ENCODE measurements at places on chromosomes 5 and 9.
A peak's percentile ranks its signal among the peaks of the same experiment; 100 is the strongest.

DNA sequence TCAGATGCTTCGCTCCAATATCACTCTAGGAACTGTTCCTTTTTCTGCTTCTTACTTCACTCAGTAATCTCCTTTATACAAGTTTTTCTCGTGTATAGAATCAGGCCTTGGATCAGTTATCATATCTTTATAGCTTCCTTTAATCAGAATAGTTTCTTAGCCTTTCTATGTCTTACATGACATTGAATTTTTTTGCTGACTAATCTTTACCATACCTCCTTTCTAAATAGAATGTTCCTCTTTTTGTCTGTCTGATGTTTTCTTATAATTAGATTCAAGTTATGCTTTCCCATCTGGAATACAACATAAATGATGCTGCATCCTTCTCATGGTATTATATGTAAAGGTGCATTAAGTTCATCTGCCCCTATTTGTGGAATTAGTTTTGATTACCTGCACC is 40.2 kb upstream of the TYRP1 start:
- DNase-seq, result no peak

DNA sequence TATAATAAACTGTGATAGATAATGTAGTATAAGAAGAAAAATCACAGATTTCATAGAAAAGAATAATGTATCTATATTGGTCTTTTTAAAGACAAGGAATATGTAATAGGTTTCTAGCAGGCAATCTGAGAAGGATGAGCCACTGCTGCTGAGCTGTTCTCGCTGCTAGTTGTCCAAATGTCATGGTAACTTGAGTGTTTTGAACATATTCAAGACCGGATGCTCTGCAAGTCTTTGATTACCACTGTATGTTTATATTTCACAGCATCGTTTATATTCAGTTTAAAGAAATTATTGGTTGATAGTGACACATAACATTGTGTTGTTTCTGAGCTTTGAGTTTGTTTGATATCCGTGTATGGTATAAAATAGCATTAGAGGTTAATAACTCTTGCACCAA is 9.6 kb downstream of the C5orf47 start:
- no peak for DNase-seq

DNA sequence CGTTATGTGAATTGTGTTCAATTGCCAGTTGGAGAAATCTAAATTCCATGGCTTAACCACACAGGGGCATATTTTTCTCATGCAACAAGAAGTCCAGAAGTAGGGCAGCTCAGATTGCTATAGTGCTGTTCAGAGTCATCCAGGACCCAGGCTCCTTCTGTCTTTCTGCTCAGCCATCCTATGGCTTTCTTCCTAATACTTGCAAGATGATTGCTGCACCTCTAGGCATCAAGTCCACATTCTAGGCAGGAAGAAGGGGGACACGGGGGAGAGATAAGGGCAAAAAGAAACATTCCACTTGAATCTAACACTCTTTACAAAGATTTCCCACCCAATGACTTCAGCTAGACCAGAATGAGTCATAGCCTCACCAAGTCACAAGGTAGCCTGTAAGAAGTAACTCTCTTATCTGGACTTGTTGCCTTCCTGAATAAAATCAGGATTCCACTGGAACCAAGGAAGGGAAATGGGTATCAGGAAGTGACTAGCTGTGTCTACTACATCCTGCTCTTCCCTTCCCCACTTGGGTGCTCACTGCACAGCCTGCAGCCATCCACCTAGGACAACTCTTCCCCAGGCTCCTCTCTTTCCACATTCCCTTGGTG is 5.3 kb downstream of the ERAP2 start:
- DNase-seq, result no peak

DNA sequence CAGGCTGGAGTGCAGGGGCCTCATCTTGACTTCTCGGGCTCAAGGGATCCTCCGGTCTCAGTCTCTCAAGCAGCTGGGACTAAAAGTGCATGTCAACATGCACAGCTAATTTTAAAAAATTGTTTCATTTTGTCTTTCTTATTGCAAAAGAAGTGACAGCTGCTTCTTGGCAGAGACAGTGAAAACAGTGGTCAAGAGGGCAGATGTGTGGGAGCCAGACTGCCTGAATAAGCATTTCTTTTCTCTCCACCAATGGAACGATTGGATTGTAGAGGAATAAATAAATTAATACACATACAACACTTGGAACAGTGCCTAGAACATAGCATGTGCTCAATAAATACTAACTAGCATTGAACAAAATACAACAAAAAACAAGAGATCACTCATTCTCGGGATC is 27.4 kb upstream of the KIF4B start:
- DNase-seq, result no peak

DNA sequence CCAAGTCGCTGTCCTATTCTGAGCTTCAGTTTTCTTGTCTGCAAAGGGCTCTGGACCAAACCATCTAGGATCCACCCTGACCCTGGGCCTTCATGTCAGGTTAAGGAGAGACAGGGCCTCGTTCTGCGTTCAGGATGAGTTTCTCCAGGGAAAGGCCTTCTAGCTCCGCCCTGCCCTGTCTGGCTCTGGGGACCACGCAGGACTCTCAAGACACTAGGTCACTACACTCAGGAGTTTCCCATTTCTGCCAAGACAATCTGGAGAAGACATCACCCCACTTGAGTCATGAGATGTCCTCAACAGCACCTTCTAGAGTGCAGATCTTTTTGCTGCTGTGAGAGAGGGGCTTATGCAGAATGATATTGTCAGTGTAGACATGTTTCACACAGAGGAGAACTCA is 53.2 kb upstream of the KCNMB1 start:
- no peak for DNase-seq

- no peak for DNase-seq
Observed at GRCh38 chr9:92029553-92029952, 79.5 kb upstream of the ROR2 start.

- DNase-seq, result no peak
Observed at GRCh38 chr5:148740966-148741742, 85.3 kb upstream of the ADRB2 start.

- no peak for DNase-seq
Observed at GRCh38 chr9:69822116-69822750, 1.6 kb downstream of the CFAP95 start.

DNA sequence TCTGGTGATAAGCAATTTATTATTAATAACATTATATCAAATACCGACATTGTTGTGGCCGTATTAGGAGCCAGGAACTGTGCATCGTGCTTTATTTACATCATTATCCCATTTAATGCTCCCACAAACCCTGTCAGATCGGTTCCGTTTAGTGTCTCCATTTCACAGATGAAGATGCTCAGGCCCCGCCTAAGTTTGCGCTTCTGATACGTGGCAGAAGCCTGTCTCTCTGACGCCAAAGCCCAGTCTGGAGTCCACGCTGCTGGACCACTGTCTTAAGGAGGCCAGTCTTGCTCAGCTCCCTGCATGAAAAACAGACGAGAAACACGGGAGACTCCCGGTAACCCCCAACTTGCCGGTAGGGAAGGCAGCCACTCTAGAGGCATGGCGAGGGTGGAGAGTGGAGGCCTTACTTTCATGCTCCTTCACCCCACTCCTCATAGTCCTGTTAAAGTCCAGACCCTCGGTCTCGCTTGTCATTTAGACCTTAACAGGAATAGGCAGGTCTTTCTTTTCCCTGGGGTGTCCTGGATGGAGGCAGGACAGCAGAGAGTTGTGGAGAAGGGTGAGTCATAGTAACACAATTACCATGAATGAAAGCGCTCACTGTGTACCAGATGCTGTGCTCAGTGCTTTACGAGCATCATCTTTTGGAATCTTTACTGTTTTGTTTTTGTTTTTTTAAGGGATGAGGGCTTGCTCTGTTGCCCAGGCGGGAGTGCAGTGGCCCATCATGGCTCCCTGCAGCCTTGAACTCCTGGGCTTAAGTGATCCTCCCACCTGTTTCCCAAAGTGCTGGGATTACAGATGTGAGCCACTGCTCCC is 872 bp downstream of the TXNDC15 start:
- peak; percentile 66 for DNase-seq

GRCh38 chr9:122904466-122904822 is 715 bp downstream of the RC3H2 start:
- DNase-seq, result peak; percentile 69

DNA sequence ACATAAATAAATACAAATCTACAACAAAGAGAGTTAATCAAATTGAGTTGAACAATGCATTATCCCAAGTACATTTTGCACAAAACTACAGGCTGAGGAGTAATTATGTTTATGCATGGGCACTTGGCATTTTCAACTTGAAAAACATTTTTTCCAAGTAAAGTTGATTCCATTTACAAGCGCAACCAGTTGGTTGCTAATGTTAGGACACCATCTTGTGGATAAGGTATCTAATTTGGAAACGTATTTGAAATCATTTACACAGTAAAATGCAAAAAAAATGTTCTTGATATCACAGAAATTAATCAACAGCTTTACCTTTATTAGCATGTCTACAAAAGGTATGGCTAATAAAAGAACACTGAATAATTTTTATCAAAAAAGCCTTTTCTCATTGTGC is 18.8 kb downstream of the FTMT start:
- DNase-seq, result no peak

- DNase-seq, result no peak
Observed at GRCh38 chr5:77863181-77863580, 87.0 kb upstream of the TBCA start.

DNA sequence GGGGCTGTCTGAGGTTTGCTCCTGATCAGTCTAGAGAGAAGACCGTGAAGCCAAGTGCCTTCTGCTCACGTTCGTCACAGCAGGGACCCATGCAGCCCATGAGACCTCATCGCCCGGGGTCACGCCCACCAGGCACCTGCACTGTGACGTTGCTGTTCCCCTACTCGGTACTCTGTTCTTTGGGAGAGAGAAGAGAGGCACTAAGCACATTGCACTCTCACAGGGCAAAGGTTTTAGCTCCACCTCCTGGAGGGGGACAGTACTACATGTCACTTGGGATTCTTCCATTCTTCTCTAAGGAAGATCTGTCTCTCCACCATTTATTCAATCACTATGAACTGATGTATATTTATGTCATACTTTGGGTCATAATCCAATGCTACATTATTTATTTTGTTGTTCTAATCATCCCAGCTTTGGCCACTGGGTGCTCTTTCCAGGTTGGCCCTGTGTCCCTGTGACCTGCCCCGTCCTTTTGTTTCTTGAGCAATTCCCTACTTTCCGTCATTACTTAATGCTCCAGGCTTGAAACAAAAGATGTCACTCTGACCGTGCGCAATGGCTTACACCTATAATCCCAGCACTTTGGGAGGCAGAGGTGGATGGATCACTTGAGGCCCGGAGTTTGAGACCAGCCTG is 31.4 kb upstream of the BRD3 start:
- peak; percentile 59 for DNase-seq

GRCh38 chr5:174668349-174668748 is 56.0 kb upstream of the MSX2 start:
- no peak for DNase-seq

GRCh38 chr9:8679371-8679822 is 879.8 kb upstream of the DMAC1 start:
- DNase-seq, result no peak

DNA sequence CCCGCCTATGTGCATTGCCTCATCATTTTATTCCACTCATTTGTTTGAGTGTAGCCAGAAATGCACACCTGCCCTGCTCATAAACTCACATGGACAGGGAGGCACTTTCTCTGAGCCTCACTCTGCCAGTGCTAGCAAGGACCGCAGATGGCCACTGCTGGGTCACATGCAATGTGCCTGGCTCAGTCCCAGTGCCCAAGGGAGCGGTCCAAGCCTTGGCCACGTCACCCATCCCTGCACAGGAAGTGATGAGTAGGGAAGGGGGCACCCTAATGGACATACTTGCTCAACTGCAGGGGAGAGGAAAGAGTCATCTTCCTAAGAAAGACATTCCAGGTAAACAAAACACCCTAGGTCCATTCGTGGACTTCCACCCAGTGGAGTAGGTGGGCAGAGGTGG is 630.9 kb downstream of the IRX1 start:
- DNase-seq, result no peak

DNA sequence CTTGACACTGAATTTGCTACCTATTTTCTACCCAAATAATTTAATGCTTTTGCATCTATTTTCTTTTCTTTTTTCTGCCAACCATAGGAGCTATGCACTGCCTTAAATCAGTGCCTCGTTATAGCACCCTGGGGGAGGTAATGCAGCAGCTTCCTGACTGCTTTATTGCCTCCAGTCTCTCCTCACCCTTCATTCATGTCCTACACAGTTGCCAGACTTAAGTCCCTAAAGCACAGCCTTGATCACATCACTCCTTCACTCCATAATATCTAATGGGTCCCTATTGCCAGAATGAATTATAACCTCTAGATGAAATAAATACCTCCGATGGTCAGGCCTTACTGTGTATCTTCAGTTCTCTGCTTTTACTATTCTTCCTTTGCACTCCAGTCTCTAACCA is 211.2 kb upstream of the GLRA1 start:
- DNase-seq, result no peak

GRCh38 chr5:23314827-23315226 is 192.6 kb upstream of the PRDM9 start:
- DNase-seq, result no peak

GRCh38 chr5:172727551-172727950 is 43.4 kb downstream of the DUSP1 start:
- no peak for DNase-seq

DNA sequence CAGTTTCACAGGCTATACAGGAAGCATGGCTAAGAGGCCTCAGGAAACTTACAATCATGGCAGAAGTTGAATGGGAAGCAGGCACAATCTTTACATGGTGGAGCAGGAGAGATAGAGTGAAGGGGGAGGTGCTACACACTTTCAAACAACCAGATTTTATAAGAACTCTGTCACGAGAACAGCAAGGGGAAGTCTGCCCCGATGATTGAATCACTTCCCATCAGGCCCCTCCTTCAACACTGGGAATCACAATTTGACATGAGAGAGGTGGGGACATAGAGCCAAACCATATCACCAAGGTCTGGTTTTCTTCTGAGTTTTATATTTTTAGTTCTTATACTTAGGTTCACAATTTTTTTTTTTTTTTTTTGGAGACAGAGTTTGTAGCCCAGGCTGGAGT is 16.1 kb downstream of the ZCCHC9 start:
- no peak for DNase-seq

DNA sequence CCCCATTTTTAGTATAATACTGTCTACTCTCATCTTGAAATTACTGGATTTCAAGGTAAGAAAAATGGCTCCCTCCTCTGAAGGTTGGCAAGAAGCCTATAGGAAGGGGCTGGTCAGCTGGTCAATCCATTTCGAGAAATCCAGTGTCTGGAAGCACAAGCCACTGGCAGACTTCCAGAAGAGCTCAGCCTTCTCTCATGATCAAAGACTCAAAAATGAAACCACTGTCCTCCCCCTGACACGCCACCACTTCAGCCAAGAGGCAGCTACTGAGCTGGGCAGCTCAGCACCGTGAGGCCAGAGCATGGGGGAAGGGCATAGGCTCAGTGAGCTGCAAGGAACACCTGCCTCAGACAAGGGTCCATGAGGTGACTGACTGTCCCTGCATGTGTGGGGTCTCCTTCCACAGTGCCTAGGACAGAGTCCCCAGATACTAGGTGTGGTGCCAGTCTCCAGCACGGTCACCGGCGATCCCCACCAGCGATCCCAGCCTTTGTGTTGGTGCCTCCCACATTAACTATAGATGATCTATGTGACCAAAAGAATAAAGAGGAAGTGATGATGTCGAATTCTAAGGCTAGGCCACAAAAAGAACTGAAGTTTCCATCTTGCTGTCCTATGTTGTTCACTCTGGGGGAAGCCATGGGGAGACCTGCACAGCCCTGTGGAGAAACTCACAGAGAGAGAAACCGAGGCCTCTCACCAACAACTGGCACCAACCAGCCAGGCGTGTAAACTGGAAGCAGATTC is 100.1 kb upstream of the LRRTM2 start:
- DNase-seq, result no peak

- DNase-seq, result no peak
Observed at GRCh38 chr5:127962491-127962890, 121.1 kb upstream of the SLC12A2 start.

All from upper lobe of right lung (tissue), 1 donor.